CMK (cell line): ENCODE measurements at places on chromosomes 16 and 17.

GRCh38 chr16:11100239-11100750 lies 155.7 kb downstream of the SOCS1 start:
- DNase-seq: peak; percentile 88

- DNase-seq: no peak
These were observed 104.0 kb downstream of the TMEM132E start for GRCh38 chr17:34683390-34683789.

DNA sequence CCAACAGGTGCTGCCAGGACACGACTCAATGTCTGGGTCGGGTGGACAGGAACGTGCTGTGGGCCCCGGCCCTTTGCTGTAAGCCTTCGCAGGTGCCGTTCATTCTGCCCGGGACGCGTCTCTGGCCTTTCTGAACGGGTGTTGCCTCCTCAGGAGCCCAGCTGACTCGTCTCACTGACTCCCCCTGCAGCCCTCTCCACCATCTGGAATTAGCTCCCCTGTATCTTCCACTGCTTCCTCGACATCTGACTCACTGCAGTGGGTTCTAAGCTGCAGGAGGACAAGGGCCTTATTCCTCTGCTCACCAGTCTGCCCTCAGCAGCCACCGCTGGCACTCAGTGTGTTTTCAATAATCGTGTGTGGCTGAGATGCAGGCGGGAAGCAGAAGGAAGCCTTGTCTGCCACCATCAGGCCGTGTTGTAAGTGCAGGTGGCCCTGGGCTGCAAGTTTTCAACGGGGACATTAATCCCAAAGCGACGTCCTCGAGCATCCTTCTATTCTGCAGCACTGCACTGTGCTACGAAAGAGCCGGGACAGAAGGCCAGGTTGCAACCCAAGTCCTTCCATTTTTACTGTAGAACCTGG lies 256.2 kb downstream of the FOXL1 start:
- DNase-seq: no peak

GRCh38 chr17:82751171-82751570 lies 694 bp upstream of the TBCD start:
- DNase-seq: peak; percentile 61

DNA sequence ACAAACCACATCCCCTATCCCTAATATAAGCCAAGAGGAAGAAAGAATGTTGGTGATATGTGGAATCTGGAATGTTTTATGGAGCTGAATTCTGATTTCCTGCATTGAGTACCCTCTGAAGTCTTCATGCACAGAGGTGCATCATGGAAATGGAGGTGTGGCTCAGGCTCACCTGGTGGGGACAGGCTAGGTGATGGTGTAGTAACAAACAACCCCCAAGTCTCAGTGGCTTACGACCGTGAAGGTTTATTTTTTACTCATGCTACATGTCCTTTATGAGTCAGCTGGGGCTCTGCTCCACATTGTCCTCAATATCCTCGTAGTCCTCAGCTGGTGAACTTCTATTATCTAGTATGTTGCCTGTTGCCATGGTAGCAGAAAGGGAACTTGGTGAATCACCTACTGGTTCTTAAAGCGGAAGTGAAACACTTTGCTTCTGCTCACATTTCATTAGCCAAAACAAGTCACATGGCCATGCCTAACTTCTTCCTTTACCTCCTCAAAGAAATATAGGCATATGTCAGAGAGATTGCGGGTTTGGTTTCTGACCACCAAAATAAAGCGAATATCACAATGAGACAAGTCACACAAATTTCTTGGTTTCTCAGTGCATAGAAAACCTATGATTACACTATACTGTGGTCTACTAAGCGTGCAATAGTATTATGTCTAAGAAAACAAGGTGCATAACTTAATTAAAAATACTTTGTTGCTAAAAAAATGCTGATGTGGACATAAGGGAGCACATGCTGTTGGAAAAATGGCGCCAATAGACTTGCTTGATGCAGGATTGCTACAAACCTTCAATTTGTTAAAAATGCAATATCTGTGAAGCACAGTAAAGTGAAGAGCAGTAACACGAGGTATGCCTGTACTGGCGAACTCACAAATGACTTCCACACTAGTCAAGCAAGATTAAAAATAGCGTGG lies at the start of gene PMFBP1:
Gene PMFBP1 (minus strand): TSS at position 51 of the 930 bp plus-strand sequence. CDS start 947 bp downstream, outside the sequence.
- peak; percentile 8 for DNase-seq

GRCh38 chr16:74625500-74626350 lies 18.8 kb upstream of the GLG1 start:
- no peak for DNase-seq

DNA sequence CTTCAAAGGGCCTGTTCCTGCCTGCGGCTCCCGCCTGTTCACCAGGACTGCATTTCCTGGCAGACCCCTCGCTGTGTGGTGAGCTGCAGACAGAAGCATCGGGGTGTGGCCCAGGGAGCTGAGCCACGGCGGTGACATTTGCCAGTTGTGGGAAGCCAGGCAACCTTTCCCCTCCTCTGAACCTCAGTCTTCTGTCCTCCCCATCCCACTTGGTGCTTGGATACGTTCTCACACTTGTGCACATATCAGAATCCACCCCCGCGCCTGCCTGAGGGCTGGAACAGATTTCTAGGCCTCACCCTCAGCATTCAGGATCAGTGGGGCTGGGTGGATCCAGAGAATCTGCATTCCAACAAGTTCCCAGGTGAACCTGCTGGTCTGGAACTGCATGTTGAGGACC lies 63.5 kb downstream of the CRISPLD2 start:
- no peak for DNase-seq

DNA sequence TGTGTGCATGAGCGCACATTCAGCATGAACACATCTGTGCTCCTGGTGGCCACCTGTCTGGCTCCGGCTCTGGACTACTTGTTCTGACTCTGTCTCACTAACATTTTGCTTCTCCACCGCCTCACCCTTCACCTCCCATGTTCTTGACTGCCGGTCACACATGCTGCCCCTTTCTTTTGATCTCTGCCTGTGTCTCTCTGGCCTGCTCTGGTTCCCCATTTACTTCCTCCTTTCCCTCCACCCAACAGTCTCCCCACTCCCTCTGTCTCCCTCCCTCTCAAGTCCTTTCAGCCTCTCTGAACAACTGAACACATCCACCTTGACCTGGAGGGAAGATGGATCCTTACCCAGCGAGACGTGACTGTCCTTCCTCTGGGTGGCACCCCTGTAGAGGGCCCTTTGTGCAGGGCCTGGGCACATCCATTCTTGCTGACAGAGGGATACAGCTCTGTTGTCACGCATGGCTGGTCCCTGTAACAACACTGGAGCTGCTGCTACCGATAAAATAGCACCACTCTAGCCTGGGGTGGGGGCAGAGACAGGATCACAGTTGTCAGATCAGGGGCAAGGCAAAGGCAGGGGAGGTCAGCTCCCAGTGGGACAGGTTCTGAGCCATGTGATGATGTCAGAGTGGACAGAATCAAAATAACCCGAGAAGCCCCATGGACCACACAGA lies 11.0 kb downstream of the ZSCAN32 start:
- no peak for DNase-seq
